ENCODE measurements at places on chromosomes 11 and 22.

- no peak for DNase-seq
These were observed 188.8 kb downstream of the BLID start for GRCh38 chr11:121927097-121927785.

DNA sequence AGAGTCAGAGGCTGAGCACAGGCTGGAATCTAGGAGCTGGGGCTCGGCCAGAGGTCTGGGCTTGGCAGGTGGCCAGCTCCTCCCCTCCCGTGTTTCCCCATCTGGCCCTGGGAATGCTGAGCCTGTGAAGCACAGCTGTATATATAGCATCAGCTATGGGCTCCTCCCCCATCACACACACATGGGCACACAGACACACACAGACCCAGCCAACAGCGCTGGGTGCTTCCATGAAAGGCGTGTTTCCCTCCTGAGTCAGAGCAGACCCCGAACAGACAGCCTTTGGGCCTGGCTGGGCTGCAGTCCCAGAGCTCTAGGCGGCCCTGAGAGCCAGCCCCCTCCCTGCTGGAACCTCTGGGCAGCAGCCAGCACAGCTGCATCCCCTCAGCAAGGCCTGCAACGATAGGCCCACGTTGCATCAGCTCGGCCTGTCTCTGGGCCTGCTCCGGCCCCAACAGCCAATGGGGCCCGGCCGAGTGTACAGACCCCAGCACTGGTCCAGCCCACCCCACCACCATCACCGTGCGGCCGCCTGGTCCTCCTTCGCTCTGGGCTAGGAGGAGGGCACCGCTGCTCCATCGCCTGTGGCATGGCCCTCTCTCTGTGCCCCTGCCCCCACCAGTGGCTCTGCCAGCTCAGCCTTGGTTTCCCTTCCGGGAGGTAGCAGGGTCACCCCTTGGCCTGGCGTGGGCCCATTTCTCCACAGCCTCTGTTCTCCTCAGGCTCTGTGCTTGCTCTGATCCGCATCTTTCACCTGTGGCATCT lies 7.6 kb upstream of the SERPINH1 start:
- peak; percentile 99 for DNase-seq

DNA sequence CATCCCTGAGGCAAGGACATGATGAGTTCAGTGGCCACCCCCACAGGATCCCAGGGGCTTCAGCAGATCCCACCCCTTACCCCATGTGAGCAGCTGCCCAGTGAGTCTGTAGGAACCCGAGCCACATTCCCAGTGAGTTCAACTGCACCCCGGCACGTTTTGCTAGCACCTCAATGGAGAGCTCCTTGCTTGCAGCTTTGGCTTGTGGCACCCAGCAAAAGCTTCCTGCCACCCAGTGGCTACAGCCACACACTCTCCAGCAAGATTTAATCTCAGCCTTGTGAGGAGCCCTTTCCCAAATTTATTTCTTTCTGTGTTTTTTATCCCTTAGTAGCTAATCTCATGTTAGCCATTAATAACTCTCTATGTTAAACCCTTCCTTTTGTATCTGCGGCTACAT lies 4.0 kb downstream of the SAA1 start:
- no peak for DNase-seq

GRCh38 chr11:133934599-133935550 lies 21.9 kb downstream of the IGSF9B start:
- DNase-seq = no peak

- no peak for DNase-seq
These were observed 3.7 kb downstream of the LYVE1 start for GRCh38 chr11:10564696-10565318.

Data from smooth muscle cell of the brain vasculature (primary cell).